ENCODE measurements at places on chromosomes 1 and 21.
A peak's percentile ranks its signal among the peaks of the same experiment; 100 is the strongest.

DNA sequence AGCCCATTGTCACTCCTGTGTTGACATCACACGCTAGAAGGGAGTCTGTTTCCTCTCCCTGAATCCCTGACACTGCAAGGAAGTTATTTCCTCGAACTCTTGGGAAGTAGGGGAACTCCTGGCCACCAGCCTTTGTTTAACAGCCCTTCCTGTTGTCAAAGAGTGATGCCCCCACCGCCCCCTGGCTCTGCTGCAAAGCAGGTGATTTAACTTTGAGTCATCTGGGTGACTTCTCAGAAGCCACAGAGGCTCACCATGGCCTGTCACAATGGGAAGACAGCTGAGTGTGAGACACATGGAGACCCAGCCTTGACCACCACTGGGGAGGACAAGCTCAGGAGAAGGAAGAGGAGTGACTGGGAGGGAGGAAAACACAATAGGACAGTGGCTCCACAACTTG lies 182.8 kb downstream of the PSMG1 start:
- no peak for DNase-seq

- no peak for DNase-seq
Observed at GRCh38 chr1:53662169-53662568, 76.8 kb downstream of the GLIS1 start.

GRCh38 chr1:92317836-92318493 lies 19.1 kb downstream of the RPAP2 start:
- DNase-seq: no peak

DNA sequence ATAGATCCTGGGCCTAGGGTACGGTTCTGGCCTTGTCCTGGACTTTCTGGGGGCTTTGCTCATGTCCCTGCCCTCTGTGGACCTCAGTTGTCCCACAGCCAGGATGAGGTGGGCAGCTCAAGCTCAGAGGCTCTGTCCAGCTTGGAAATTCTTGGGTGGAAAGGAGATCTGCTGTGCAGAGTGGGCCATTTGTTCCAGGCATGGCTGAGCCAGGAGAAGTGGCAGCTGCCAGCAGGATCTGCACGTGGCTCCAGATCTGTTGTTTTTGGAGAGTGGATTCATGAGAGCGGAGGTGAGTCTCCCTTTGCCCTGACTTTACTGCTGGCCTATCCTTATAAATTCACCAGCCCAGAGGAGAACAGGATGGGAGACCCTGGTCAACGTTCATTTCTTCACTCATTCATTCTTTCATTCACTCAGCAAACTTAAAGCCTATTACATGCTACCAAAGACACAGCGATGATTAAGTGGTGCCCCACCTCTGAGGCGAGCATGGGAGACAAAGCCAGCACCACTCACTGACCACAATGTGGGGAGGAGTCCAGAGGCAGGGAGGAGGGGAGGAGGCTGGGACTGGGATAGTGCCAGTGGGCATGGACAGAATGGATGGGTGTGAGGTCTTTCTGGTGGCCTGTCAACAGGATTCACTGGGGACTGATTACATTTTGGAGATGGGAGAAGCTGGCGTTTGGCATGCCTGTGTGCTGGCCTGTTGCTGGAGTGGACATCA lies 205.1 kb downstream of the TRABD2B start:
- no peak for DNase-seq

- no peak for DNase-seq
Observed at GRCh38 chr1:205073511-205073910, 10.7 kb downstream of the TMEM81 start.

DNA sequence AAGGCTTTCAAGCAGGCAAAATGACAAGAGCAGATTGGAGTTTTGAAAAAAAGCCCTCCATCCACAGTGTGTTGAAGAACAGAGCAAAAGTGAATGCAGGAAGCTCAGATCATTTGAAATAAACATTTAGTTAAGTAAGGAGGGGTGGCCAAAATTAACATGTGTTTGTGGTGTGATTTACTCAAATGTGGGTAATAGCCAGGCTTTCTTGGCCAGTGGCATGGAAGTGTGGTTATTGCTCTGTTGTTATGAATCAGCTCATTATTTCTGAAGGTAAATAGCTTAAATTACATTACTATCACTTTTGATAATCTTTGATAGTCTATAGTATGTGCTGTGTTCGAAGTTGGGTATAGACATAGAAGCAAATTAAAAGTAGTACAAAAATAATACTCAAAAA lies 485.9 kb downstream of the LMO4 start:
- no peak for DNase-seq

- no peak for DNase-seq
Observed at GRCh38 chr1:98051065-98051675, 130.3 kb upstream of the DPYD start.

- DNase-seq: no peak
Observed at GRCh38 chr1:204780630-204781029, 90.0 kb upstream of the NFASC start.

- no peak for DNase-seq
Observed at GRCh38 chr1:29500041-29500440, 263.7 kb downstream of the PTPRU start.

- DNase-seq: no peak
Observed at GRCh38 chr1:38018864-38019343, 6.4 kb downstream of the UTP11 start.

DNA sequence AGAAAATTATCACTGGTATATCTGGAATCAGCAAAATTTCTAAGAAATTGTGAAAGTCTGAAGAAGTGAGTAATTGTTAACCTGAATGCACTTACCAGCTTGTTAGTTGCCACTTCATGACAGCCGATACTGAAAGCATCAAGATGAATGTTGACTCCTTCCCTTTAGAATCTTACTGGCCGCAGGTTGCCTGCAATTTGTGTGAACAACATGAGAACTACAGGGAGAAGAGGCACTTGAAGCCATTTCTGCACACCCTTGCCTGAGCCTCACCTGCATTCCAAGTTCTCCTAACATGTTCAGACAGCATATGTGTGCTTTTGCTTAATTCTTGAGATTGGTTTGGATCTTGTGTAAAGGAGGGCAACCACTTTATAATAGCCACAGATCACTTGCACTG lies 59.2 kb upstream of the SSX2IP start:
- DNase-seq: no peak

DNA sequence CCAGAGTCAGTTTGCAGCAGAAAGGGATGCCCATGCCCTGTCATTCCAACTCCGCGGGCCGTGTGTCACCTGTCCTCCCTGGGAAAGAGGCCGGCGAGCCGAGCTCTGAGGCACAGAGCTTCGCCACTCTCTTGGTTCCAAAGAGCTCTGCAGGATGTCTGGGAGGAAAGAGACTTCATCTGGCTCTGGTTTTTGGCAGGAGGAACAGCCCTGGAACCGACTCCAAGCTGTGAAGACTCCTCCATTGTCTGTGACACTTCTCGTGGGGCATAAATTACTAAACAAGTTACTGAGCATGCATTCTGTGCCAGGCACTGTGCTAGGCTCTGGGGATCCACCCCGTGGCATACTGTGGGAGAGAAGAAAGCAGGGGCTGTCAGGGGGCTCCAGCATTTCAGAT lies 3.9 kb upstream of the FAM151A start:
- DNase-seq: no peak

- DNase-seq: no peak
Observed at GRCh38 chr1:183814121-183814681, 9.3 kb downstream of the RGL1 start.

DNA sequence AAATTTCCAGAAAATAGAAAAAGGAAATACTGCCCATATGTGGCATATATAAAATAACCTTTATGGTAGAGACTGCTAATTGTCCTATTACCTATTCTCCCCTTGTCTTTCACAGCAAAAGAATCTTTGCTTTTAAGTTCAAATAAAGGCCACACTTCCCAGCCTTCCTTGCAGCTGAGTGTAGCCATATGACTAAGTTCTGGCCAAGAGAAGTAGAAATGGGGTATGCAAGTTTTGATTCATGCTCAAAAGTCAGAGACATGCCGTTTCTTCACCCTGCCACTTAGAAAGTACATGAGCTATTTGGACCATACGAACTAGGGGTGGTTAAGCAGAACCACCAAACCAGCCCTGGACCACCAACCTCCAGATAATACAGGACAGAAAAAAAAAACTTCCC lies 18.3 kb upstream of the S100A2 start:
- no peak for DNase-seq

- no peak for DNase-seq
Observed at GRCh38 chr1:64884261-64885040, 81.9 kb downstream of the JAK1 start.

- no peak for DNase-seq
Observed at GRCh38 chr1:109740615-109741373, at the start of gene GSTM3. TSS of gene GSTM3 (minus strand) at chr1:109741038. CDS start at chr1:109740287, 751 bp downstream.

- DNase-seq: no peak
Observed at GRCh38 chr21:46295996-46296752, 10.0 kb downstream of the YBEY start.

- DNase-seq: no peak
Observed at GRCh38 chr1:52551507-52552235, 1.2 kb downstream of the TUT4 start.

GRCh38 chr1:172540635-172541034 lies 7.7 kb downstream of the SUCO start:
- DNase-seq: no peak

DNA sequence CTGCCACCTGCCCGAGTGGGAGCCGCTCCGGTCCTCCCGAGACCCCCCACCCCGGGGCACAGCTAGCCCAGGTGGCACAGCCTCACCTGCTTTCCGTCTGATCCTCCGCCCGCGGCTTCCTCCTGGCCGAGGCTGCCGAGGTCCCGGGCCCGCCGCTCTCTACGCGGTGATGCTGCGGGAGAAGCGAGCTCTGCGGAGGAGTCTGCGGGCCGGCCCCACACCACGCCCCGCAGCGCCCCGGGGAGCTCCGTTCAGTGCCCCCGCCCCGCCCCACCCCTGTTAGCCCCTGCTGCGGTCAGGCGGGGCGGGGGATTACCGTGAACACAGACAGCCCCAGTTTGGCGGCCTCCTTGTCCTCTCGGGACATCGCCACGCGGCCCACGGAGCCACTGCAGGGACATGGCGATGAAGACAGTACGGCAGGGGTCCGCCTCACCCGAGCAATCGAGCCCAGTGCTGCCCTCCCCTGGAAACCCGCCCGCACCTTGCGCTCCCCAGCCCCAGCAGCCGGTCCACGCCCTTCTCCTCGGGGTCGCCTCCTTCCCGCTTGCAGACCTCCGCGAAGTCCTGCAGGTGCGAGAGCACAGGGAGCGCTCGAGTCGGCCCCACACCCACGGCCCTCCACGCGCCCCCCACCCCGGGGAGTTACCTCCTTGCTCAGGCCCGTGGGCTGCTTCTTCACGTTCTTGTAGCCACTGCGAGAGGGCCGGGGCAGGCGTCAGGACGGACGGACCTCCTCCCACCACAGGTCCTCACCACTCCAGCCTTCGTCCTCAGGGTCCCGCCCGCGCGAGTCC lies 933 bp downstream of the C1orf35 start:
- peak; percentile 26 for DNase-seq

GRCh38 chr1:187999973-188000372 lies 1171.2 kb downstream of the PLA2G4A start:
- DNase-seq: no peak

DNA sequence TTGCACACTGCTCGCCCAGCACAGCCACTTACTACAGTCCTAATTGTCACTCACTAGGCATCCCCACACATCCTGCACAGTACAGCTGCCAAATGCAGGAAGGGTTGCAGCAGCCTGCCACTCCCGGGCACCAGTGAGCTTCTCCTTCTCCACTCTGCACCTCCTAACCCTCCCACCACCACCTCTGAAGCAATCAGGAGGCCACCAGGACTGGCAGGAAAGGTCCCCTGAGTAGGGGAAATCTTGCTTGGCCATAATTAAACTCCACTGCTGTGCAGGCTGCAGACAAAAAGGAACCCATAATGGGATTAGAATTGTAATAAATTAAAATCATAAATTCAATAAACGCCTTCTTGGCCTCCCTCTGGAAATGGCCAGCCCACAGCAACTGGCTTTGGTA lies 31.8 kb downstream of the FBXO2 start:
- no peak for DNase-seq

DNA sequence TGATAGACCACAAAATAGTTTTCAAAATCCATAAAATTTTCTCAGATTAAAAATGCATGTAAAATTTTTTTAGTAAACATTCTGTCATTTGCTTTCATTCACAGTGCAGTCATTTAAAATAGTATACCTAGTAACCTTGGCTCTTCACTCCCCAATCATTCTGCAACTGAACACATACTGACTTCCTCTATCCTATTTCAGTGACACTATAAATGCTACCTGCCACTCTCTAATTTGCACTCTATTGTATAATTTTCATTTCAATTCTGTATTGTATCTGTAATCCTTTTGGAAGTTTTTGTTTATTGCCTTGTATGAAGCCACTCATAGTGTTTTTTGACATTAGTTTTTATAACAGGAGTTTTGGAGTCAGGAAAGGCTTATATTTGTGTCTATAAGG lies 1029.1 kb upstream of the NCAM2 start:
- no peak for DNase-seq

GRCh38 chr1:204456826-204457442 lies 37.7 kb downstream of the PIK3C2B start:
- DNase-seq: no peak

GRCh38 chr1:44417351-44418021 lies 12.4 kb downstream of the RNF220 start:
- DNase-seq: no peak

DNA sequence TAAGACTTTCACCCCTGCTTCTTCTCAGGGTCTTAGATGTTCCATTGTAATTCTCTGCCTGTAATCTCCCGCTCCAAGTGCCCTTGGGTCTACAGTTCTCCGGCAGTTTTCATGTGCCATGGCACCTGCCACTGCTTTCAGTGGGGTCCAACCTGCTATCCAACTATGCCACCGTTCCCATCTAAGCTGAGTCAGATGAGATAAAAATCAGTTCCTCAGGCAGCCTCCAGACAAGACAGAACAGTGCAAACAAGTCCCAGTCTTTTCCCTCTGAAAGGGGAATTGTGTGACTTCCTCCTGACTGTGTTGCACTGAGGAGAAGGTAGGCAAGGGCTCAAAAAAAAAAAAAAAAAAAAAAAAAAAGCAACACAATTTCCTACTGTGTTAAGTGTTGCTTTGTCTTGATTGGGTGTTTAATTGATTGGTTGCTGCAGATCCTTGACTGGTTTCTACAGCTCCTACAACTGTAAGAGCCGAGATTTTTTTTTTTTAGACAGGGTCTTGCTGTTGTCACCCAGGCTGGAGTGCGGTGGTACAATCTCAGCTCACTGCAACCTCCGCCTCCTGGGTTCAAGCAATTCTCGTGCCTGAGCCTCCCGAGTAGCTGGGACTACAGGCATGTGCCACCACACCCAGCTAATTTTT lies 50.7 kb downstream of the EBNA1BP2 start:
- DNase-seq: no peak

- DNase-seq: no peak
Observed at GRCh38 chr1:151013518-151013917, 5.3 kb downstream of the PRUNE1 start.

GRCh38 chr1:156874572-156875340 lies 14.1 kb downstream of the NTRK1 start:
- no peak for DNase-seq

GRCh38 chr1:225422795-225423517 lies 4.9 kb downstream of the LBR start:
- DNase-seq: no peak

DNA sequence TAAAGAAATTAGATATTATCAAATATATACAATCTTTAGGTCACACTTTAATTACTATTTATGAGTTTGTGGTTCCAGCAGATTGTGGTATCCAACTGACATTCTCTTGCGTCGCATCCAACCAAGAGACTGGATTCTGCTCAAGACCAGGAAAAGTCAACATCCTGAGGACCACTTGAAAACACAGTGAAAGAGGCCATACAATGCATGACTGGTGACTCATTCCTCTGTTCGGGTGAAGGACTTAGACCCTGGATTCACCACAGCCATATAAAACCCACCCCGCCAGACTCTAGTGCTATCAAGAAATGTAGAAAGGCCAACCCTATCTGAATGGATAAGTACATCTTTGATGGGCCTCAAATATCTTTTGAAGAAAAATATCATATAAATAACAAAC lies 14.5 kb upstream of the CFHR4 start:
- no peak for DNase-seq

- DNase-seq: no peak
Observed at GRCh38 chr21:29650523-29651022, 289.2 kb downstream of the GRIK1 start.
